ENCODE measurements at places on chromosomes 12 and 14. TPM values are rescaled to one million over a fixed set of nuclear protein-coding genes. Genes with fewer than 3 reads are reported as not detected.
A peak's percentile ranks its signal among the peaks of the same experiment; 100 is the strongest.

GRCh38 chr14:66043921-66044320 lies 442.2 kb upstream of the CCDC196 start:
- no peak for DNase-seq

- DNase-seq: no peak
Measured at GRCh38 chr12:70581208-70581607, 56.0 kb downstream of the PTPRB start.

PTPRO gene
- polyA plus RNA-seq: 1.9 TPM

RIMKLB gene
- polyA plus RNA-seq: 101 TPM

DNA sequence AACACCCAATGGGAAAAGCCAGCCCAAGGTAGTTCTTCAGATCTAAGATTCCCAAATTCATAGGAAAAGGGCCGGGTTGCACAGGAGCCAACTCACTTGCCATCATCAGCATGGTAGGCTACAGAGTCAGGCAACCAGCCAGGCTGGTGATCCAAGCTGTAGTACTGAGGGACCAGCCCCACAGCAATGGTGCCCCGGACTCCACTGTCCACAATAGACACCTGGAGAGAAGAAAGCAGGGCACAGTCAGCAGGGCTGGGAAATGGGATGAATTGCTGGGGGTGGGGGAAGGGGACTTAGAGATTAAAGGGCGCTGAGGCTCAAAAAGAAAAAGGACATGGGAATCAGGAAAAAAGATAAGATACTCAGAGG lies 4.2 kb downstream of the SPRYD3 start:
- DNase-seq: no peak

- no peak for DNase-seq
Measured at GRCh38 chr12:95102916-95103671, 29.7 kb upstream of the NR2C1 start.

GRCh38 chr14:101373690-101374295 lies 187.5 kb upstream of the DIO3 start:
- DNase-seq: no peak

ING4 gene
- polyA plus RNA-seq: 48.1 TPM

FCF1 gene
- 43.5 TPM for polyA plus RNA-seq

GRCh38 chr12:24754690-24755638 lies 193.9 kb downstream of the BCAT1 start:
- DNase-seq: no peak

DNA sequence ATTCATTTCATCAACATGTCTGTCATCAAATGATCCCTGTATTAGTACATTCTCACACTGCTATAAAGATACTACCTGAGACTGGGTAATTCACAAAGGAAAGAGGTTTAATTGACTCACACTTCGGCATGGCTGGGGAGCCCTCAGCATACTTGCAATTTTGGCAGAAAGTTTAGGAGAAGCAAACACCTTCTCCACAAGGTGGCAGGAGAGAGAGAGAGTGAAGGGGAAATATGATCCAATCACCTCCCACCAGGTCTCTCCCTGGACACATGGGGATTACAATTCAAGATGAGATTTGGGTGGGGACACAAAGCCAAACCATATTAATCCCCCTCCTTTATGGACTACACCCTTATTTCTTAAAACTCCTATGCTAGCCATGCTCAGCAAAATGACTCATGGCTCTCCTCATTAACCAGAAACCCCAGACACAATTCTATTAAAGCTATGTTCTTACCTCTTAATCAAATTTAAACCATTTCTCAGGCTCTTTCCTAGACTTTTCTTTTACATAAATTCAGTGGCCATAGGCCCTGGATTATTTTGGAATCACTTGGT lies 932.3 kb downstream of the FLRT2 start:
- peak; percentile 19 for DNase-seq

- DNase-seq: no peak
Measured at GRCh38 chr12:129371268-129371667, 518.0 kb downstream of the GLT1D1 start.

DNA sequence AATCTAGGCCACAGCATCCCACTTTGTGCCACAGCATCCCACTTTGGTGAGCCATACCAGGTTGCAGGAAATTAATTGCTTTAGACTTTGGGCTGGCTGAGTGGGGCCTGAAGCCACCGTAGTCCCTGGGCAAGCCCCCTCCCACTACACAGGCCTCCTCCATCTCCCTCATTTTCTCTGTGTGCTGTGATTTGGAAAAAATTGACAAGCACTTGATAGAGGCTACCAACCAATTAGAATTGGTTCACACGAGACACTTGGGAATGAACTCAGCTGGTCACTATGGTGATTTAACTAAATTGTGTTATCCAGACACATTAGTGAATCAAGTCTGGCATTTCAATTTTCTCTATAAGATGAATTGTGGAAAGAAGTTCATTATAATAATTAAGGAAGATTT lies 481.1 kb downstream of the DIO2 start:
- DNase-seq: no peak

TAS2R19 gene
- 0.34 TPM for polyA plus RNA-seq

DNA sequence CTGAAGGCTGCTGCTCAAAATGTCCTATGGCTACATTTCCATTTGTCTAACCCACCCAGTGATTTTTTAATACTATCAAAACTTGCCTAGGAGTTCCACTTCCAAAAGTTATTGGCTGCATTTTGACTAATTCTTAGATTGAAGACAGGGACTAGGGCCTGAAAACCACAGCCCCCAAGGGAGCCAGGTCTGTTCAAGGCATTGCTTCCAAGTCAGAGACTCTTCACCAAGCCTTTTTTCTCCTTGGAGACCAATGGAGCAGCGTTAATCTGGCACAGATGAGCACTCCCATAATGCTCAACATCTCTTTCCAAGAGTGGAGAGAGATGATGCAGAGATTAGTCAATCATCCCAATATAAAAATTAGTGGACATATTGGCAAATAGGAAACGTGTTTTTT lies 112.5 kb upstream of the HIF1A start:
- DNase-seq: no peak

SERPINA12 gene
- polyA plus RNA-seq: not detected

MMP17 gene
- 13.2 TPM for polyA plus RNA-seq

EML5 gene
- polyA plus RNA-seq: 4.2 TPM

DNA sequence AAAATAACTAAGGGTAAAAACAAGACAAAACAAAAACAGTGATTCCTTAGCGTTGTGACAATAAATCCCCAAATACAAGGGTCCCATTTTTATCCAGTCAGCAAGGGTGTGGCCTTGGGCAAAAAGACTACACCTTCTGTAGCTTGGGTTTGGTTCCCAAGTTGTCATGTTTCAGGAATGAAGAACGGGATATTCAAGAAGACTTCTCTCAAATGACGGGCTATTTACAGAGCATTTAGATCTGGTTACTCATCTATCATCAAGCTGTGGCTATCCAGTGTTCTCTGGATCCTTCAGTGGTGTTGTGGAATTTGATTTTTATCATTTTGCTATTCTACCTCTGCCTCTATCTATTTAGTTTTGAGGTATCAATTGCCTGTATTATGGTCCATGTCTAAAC lies 219.7 kb downstream of the SLC25A21 start:
- DNase-seq: no peak

DNA sequence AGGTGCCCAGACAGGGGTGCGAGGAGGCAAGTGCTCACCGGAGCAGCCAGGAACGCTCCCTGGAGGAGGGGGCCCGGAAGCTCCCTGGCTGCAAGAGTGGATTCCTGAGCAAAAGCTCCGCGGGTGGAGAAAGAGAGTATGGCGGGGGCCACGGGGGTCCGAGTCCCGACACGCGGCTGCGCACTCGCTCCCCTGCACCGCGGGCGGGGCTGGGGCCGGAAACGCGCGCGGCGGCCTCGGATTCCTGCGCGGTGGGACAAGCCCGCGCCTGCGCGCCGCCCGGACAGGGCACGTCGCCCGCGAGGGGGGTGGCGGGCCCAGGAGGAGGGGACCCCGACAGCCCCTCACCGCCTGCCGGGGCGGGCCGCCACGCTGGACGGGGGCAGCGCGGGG lies 27.8 kb upstream of the GPR132 start:
- peak; percentile 71 for DNase-seq

DNA sequence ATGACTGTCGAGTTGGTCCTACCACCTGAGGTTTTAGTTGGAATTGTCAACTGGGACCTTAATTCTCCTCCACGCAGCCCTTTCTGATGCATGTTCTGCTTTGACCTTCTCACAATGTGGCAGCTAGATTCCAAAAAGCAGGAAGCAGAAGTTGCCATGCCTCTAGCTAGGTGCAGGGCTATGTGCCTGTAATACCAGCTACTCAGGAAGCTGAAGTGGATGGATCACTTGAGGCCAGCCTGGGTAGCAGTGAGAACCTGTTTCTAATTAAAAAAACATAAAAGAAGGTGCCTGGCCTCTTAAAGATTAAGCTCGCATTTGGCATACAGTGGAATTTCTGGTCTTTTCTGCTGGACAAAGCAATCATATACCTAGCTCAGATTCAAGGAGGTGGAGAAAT lies 77.1 kb downstream of the FGD4 start:
- no peak for DNase-seq

DNA sequence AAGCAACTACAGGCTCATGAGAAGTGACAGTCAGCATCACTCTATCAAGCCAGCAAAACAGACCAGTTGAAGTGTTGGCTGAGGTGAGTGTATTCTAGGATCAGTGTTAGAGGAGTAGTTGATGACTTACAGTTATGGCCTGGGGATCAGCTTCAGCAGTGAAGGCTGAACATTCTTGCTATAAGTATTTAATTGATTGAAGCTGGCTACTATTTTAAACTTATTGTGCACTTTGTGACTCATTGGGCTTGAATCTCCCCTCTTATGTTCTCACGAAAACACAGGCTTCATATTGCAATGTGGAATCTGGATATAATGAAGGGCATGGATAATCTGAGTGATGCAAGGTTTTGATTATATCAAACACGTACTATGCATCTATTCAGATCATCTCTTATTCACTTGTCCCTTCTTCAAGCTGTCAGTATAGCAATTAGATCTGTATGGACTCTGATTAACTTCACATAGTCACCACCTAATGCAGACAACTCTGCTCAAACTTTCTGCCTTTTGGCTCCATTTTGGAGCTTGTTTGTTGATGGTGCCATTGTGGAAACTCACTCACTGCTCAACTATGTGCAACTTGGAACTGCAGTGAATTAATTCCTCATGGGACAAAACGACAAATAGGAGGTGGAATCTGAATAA lies 309.2 kb downstream of the SLC16A7 start:
- no peak for DNase-seq

Measured in testis (tissue), 5 donors.